M059J (cell line): ENCODE measurements at places on chromosomes 7 and 10. TPM values are rescaled to one million over a fixed set of nuclear protein-coding genes. Genes with fewer than 3 reads are reported as not detected.
A peak's percentile ranks its signal among the peaks of the same experiment; 100 is the strongest.

DNA sequence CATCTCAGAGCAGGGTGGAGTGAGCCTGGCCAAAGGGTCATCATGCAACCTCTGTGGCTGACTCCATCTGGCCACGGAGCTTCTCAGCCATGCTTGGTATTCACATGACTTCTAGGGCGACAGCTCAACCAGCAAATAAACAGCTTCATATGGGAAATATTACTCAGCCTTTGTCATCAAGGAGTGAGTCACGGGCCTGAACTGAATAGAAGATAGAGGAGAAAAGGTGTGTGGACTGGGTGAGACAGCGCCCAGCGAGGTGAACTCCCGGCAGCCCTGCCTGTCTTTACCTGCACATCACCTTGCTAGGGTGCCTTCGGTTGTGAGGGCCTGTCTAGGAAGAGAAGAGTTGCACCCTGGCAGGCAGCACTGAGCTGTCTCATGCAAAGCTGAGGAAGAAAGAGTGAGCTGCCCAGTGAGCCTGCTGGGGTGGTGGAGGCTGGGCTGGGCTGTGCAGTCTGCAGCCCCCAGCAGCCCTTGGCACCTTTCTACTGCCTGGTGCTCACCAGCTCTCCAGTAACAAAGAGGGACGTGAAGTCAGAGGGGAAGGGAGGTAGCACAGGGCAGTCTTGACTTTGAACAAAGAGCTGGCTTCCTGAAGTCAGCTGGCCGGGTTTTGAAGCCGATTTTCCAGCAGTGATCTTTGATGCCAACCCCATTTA, 114.2 kb downstream of the EGFR start:
- peak; percentile 100 for DNase-seq

GRCh38 chr7:5777932-5778331, 3.5 kb downstream of the RNF216 start:
- no peak for DNase-seq

Gene NODAL
- not detected in 2 replicates for total RNA-seq

GRCh38 chr7:141567432-141567831, 16.2 kb downstream of the AGK start:
- DNase-seq, result no peak

GRCh38 chr10:91816981-91817380, 18.8 kb downstream of the TNKS2 start:
- DNase-seq, result no peak
